Activated naive CD4-positive, alpha-beta T cell (primary cell): ENCODE measurements at places on chromosomes 7 and 10.

GRCh38 chr10:91022390-91022789 is 101.5 kb upstream of the ANKRD1 start:
- DNase-seq = no peak

DNA sequence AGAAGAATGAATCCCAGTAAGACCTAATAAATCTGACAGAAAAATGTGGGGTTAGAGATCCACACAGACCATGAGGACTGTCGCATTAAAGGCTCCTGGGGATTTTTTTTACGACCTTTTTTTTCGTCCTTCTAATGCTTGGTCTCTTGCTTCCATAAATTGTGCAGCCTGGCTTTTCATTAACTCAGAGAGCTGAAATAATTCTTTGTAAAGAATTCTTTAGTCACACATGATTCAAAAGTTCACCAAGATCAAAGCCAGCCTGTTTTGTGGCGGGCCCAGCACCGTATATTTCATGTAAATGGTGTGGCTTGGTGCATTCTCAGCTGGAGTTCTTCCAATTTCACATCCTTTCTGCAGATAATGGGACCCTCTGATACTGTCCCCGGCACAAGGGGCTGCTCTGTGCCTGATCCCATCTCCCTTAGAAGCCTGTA is 206.6 kb upstream of the BMPER start:
- DNase-seq = no peak

DNA sequence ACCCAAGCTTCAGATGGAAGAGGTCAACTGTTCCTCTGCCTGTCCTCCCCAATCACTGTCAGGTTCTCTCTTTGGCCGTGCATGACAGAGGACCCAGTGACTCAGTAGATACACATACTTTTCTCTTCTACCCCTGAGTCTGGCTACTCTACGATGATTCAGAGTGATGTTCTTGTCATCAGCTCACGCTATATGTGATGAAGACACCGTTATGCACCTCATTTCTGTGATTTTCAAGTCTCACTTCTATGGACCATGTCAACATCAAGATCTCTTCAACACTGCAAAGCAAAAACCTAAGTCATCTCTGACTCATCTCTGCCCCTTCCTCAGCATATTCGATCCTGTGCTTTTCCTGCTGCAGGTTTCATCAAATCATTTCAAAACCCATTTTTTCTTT is 76.6 kb upstream of the DGKI start:
- DNase-seq = no peak

DNA sequence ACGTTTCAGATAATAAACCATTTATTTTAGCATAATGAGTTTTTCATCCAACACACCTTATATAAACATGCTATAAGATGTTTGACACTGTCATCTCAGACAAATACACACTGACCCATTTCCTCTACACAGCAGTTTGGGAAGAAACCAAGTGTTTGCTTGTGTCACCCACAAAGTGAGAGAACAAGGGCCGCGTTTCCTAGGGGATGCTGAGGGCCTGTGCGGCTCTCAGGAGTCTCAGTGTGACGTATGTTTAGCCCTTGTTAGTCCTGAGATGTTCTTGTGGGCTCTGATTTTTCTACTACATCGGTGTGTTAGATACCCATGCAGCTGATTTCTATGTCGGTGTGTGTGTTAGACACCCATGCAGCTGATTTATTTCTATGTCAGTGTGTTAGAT is 266.3 kb downstream of the DIP2C start:
- DNase-seq = no peak

- DNase-seq = no peak
Measured at GRCh38 chr7:108045154-108045553, 42.2 kb upstream of the LAMB1 start.

- DNase-seq = no peak
Measured at GRCh38 chr7:49596701-49597491, 176.5 kb upstream of the VWC2 start.

- no peak for DNase-seq
Measured at GRCh38 chr10:373015-373414, 237.8 kb downstream of the ZMYND11 start.

- DNase-seq = no peak
Measured at GRCh38 chr7:157745721-157746709, 409.2 kb downstream of the DNAJB6 start.

- no peak for DNase-seq
Measured at GRCh38 chr10:15236340-15236739, 67.8 kb upstream of the NMT2 start.

GRCh38 chr7:16548428-16548827 is 21.8 kb downstream of the LRRC72 start:
- no peak for DNase-seq

- DNase-seq = no peak
Measured at GRCh38 chr10:86878983-86879713, 78.3 kb downstream of the MMRN2 start.

DNA sequence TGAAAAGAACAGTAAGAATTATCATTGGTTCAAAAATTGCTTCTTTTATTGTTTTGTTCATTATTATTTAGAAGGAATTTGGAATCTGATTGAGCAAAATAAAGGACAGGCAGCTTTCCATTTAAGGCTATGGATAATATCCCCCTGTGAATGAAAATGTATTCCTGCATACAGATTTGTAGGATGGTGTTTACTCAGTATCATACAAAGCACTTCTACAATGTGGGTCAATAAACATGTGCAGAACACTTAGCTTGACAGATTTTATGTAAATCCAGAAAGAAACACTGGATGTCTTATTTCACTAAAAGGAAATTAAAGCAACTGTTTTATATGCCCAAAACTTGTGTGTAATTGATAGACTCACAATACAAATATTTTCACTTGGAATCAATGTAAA is 189.7 kb downstream of the THSD7A start:
- DNase-seq = no peak

- no peak for DNase-seq
Measured at GRCh38 chr7:44538093-44538797, 2.9 kb downstream of the NPC1L1 start.

- no peak for DNase-seq
Measured at GRCh38 chr10:52232561-52233350, 81.3 kb upstream of the DKK1 start.

DNA sequence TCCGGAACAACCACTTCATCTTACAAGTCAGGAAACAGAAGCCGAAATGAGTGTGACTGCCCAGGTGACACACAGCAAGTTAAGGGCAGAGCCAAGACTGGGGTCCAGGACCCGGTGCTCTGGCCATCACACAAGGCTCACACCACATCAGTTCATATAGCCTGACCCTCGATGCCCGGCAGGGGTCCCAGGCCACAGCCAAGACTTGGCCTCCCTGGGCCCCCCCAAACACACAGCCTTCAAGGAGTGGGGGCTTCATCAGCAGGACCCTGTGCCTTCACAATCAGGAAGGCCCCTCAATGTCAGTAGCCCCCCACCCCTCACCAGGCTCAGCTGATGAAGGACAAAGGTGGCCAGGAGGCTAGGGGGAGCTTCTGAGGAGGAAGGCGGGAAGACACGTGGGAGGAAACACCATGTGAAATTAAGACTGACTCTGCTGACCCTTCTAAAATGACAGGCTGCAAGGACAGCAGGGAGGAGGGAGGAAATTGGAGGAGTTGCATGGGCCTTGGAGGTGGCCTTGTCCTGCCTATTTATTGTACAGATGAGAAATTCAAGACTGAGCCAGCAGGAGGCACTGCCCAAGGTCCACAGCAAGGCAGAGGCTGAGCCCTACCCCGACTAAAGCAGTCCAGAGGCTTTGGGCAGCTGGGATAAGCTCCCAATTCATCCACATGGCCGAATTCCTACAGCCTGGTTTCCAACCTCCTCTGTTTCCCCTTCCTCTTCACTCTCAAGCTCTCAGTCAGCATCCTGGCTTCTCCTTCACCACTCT is 216.1 kb upstream of the ZMIZ1 start:
- DNase-seq = no peak
